ENCODE measurements at places on chromosomes 7 and 10. TPM values are rescaled to one million over a fixed set of nuclear protein-coding genes. Genes with fewer than 3 reads are reported as not detected.

Gene NME8
- not detected for total RNA-seq

Gene ANKRD30A
- not detected for total RNA-seq

Gene VWDE
- not detected for total RNA-seq

Gene ADAMTS14
- total RNA-seq = not detected

Gene SOSTDC1
- 14.2 TPM for total RNA-seq

Gene CNNM1
- total RNA-seq = 1.7 TPM

Gene INMT
- total RNA-seq = 11.8 TPM

Gene IKZF1
- total RNA-seq = 16.5 TPM

Gene OR9A2
- total RNA-seq = 1.0 TPM

DNA sequence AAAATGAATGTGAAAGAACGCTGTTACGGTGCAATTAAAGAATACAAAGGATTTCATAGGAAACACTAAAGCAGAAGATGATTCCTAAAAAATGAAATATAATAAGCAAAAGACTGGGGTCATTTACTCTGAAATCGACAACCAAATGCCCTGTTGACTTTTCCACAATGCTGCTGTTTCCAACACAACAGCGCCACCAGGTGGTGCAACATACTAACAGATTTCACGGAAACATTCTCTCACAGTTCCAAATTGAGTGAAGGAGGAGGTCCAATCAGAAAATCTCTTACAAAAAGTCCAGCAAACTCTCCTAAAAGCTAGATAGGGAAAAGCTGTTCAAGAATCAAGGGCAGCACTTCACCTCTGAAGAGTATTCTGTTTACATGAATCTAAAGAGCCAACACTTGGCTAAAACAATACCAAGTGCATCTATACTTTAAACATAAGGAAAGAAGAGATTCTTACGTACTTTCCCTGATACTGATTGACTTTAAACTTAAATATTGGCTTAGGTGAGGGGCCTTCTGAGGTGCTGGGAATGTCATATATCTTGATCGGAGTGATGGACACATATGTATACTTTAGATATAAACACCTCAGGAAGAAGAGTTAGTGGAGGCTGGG, 55.9 kb downstream of the UPF2 start:
- H3K4me3 ChIP-seq = no peak overlapping the region
- no peaks in the 10 kb centered on the region for H3K4me1 ChIP-seq
- DNase-seq = peak; percentile 74
- H3K36me3 ChIP-seq = no peaks in the 10 kb centered on the region
- H3K27me3 ChIP-seq = no peaks in the 10 kb centered on the region

DNA sequence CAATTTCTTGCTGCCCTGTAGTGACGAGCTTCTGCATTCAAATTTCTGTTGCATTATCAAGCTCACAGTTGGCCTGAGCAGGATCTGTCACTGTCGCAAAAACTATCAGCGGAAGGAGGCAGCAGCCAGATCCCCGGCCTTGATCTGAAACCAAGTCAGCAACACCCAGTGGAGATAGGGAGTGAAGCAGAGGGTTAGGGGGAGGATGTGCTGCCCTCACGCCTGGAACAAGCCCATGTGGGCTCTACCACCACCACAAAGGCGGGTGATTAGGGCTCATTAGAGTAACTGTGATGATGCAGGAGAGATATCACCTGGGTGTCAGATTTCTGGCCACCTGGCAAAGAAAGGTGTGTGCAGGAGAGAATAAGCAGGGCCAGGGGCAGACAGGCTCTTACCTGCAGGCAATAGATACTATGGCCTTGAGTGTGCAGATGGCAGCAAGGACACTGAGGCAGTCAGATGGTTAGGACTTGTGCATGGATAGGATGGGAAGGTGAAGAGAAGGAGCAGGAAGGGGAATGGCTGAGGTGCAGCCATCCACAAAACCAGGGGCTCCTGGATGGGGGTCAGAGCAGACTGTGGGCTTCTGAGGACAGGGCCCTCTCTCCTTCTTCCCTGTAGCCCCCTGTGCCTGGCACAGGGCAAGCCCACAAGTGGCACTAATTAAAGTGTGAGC, 417.3 kb downstream of the RPS24 start:
- H3K27ac ChIP-seq = no peak overlapping the region
- H3K4me1 ChIP-seq = peaks cover 6% of the 10 kb centered on the region
- H3K4me3 ChIP-seq = no peak overlapping the region
- no peaks in the 10 kb centered on the region for H3K36me3 ChIP-seq
- no peaks in the 10 kb centered on the region for H3K27me3 ChIP-seq
- no peak for DNase-seq

DNA sequence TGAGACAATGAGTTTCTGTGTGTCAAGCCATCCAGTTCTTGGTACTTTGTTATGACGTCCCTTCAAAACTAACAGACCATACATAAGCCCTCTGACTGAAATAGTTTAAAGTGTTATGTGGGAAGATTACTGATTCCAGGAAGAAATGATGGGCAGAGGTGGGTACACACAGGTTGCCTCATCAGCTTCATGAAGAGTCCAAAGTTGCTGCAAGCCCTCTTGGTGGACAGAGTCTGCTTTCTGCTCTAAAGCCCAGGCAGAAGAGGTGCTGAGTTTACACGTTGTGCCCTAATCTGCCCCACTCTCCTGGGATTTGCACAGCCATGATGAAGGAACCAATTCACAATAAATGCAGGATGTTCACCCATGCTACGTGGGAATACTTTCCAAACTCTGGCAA, 187.4 kb downstream of the PARD3 start:
- H3K27me3 ChIP-seq = no peaks in the 10 kb centered on the region
- no peak overlapping the region for H3K27ac ChIP-seq
- DNase-seq = no peak
- H3K36me3 ChIP-seq = no peaks in the 10 kb centered on the region

DNA sequence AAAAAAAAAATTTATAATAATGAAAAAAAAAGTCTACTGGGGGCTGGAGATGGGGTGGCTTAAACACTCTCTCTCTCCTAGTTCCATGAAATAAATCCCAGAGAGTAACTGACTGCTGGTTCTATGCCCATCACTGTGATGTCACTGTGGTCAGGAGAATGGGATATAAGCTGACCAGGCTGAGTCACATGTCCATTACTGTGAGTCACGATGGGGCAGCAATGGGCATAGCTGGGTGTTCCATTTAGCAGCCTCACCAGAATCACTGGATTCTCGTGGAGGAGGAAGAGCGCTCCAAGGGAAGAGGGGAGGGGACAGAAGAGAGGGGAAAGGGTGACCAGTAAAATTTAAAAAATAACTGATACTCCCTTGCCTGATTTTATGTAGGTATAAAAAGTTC, 37.1 kb downstream of the MASTL start:
- no peak overlapping the region for H3K27ac ChIP-seq
- DNase-seq = no peak
- H3K4me1 ChIP-seq = no peaks in the 10 kb centered on the region
- H3K27me3 ChIP-seq = no peaks in the 10 kb centered on the region
- H3K4me3 ChIP-seq = no peak overlapping the region

GRCh38 chr7:129169171-129169671, 19.2 kb upstream of the SMO start:
- H3K27me3 ChIP-seq = no peaks in the 10 kb centered on the region
- DNase-seq = peak; percentile 46
- H3K4me3 ChIP-seq = peak overlapping the region; percentile 47
- no peaks in the 10 kb centered on the region for H3K36me3 ChIP-seq
- peaks cover 4% of the 10 kb centered on the region for H3K4me1 ChIP-seq

DNA sequence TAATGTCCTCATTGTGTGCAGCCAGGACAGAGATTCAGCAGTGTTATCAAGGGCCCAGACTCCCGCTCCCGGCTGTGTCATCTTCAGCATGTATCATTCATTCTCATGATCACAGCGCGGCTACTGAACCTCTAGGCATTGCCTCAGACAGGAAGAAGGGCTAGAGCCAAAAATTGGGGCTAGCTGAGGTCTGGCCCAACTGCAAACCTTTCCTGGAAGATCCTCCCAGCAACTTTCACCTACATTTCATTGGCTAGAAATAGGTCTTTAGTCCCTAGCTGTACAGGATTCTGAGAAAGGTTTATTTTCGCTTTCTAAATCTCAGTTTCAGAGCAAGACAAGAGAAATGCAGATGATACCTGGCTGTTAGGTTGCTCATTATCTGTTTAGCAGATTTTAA, 81.9 kb downstream of the CREM start:
- H3K4me1 ChIP-seq = no peaks in the 10 kb centered on the region
- no peaks in the 10 kb centered on the region for H3K36me3 ChIP-seq

DNA sequence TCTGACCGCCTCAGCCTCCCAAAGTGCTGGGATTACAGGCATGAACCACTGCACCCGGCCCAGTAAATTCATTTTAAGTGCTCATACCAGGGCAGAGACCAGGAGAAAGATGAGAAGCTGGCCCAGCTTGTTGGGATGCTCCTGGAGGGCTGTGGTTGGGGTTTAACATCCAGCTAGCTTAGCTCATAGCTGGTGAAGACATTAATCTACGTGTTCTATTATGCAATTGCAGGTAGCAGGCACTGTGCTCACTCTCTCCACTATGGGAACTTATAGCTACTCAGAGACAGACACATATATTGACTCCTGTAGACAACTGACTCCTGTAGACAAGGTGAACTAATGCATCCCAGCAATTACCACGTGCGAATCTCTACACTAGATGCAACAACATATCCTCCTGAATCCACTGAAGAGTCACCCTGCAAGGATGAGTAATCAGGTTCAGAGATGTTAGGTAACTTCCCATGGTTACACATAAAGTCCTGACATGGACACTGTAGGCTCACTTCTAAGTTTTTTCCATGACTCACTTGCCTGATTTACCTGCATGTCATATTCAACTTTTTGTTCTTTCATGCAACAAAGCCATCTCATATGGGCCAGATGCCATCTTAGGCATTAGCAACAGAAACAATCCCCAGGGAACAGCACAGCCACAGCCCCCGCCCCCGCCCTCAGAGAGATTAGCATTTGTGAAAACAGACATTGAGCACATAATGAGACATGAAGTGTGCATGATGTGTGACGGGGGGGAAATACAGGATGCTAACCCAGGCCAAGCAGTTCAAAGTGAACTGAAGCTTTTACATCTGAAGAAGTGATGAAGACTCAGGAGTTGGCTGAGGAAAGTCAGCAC, 37.2 kb downstream of the ERLIN1 start:
- no peak overlapping the region for H3K4me3 ChIP-seq
- no peaks in the 10 kb centered on the region for H3K36me3 ChIP-seq
- no peak for DNase-seq
- H3K4me1 ChIP-seq = no peaks in the 10 kb centered on the region

GRCh38 chr7:102889851-102890250, 22.9 kb upstream of the LRRC17 start:
- no peak for DNase-seq
- no peaks in the 10 kb centered on the region for H3K27me3 ChIP-seq
- H3K36me3 ChIP-seq = no peaks in the 10 kb centered on the region
- peak overlapping the region; percentile 49 for H3K27ac ChIP-seq
- peaks cover 13% of the 10 kb centered on the region for H3K4me1 ChIP-seq
- no peak overlapping the region for H3K4me3 ChIP-seq
